IMR-90 (cell line): ENCODE measurements at places on chromosomes 4 and X.

GRCh38 chrX:75781611-75782010 is 3.4 kb downstream of the MAGEE2 start:
- DNase-seq, result no peak

DNA sequence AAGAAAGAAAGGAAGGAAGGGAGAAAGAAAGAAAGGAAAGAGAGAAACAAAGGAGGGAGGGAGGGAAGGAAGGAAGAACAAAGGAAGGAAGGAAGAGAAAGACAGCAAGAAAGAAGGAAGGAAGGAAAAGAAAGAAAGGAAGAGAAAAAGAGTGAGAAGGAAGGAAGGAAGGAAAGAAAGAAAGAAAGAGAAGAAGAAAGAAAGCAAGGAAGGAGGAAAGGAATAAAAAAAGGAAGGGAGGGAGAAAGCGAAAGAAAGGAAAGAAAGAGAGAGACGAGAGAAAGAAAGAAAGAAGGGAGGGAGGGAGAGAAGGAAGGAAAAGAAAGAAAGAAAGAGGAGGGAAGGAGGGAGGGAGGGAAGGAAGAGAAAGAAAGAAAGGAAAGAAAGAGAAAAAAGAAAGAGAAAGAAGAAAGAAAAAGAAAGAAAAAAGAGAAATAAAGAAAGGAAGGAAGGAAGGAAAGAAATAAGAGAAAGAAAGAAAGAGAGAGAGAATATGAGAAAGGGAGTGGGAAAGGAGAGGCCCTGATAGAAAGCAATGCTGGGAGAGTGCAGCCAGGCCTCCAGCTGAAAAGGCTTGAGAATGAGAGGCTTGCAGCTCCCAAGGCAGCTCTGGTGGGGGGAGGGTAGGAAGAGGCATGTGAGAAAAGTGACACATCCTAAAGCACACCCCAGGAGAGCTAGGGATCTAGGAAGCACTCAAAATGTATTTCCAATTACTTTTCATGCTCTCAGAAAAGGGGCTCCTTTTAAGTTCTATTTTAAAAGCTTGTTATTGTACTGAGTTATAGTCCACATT is 134.0 kb upstream of the ZIC3 start:
- DNase-seq, result no peak

- DNase-seq, result no peak
These were observed 60.4 kb downstream of the STX18 start for GRCh38 chr4:4481399-4481994.

DNA sequence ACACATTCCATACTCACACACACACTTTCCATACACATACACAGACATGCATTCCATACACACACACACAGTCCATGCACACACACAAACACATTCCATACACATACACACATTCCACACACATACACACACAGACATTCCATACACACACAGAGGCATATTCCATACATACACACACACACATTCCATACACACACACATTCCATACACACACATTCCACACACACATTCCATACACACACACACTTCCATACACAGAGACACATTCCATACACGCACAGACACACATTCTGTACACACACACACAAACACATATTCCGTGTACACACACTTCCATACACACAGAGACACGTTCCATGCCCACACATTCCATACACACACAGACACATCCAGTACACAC is 14.8 kb downstream of the LINC00632 start:
- DNase-seq, result no peak

DNA sequence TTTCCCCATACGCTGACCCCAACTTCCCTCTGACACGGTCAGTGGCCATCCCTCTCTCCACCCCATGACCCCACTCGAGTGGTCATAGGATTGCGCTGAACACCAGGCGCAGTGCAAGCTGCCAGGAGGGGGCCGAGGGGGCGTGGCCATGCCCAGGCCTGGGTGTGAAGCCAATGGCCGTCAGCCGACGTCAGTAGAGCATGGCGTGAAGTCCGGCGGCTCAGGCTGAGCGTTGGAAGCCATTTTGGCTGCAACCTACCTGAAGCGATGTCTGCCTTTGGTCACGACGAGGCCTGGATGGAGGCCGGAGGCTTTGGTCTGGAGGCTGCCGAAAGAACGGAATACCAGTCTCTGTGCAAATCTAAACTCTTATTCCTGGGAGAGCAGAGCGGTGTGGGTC is at the start of gene RAB41:
Gene RAB41, plus strand, starts transcription at position 222 of the 400 bp plus-strand sequence. Its CDS starts 46 bp downstream, at position 268.
- no peak for DNase-seq
